Dermis blood vessel endothelial cell (primary cell): ENCODE measurements at places on chromosomes 16 and 17. TPM values are rescaled to one million over a fixed set of nuclear protein-coding genes. Genes with fewer than 3 reads are reported as not detected.

GRCh38 chr17:12571606-12572005, 94.1 kb upstream of the MYOCD start:
- DNase-seq, result no peak

GRCh38 chr17:9444687-9445086, 130.9 kb downstream of the STX8 start:
- peak; percentile 42 for DNase-seq

The HAP1 gene
- 0.23 and 0.68 TPM in 2 replicates for total RNA-seq

DNA sequence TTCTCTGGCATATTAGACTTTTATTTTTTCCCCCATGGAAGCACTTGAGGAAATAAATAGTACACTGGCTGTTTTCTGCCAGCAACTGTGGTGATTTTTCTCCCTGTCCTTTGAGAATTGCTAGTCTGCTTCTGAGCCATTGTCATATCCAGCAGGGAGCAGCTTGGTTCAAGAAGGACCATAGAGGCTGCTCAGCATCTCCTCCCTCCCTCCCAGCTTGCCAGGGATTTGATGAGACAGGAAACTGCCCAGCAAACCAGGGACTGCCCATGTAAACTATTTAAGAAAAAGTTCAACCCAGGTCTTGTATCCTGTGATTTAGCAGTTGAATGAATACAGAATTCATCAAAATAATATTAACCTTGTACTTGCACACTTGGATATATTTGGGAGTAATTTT, 39.5 kb downstream of the CYB5B start:
- DNase-seq, result peak; percentile 40

GRCh38 chr17:64009571-64010402, 10.6 kb downstream of the ICAM2 start:
- peak; percentile 59 for DNase-seq

GRCh38 chr16:74291577-74292208, 4.9 kb upstream of the PSMD7 start:
- no peak for DNase-seq

GRCh38 chr16:11251525-11252481, 4.2 kb downstream of the SOCS1 start:
- DNase-seq, result no peak

The SLC5A11 gene
- 0.05 and 0.17 TPM in 2 replicates for total RNA-seq

The LLGL1 gene
- total RNA-seq, result 27.9 and 40.0 TPM in 2 replicates

- no peak for DNase-seq
Measured at GRCh38 chr16:78365366-78365765, 265.9 kb downstream of the WWOX start.

- peak; percentile 21 for DNase-seq
Measured at GRCh38 chr17:31433091-31433790, 41.8 kb downstream of the RAB11FIP4 start.

GRCh38 chr16:15907863-15908478, 19.6 kb upstream of the CEP20 start:
- peak; percentile 54 for DNase-seq

DNA sequence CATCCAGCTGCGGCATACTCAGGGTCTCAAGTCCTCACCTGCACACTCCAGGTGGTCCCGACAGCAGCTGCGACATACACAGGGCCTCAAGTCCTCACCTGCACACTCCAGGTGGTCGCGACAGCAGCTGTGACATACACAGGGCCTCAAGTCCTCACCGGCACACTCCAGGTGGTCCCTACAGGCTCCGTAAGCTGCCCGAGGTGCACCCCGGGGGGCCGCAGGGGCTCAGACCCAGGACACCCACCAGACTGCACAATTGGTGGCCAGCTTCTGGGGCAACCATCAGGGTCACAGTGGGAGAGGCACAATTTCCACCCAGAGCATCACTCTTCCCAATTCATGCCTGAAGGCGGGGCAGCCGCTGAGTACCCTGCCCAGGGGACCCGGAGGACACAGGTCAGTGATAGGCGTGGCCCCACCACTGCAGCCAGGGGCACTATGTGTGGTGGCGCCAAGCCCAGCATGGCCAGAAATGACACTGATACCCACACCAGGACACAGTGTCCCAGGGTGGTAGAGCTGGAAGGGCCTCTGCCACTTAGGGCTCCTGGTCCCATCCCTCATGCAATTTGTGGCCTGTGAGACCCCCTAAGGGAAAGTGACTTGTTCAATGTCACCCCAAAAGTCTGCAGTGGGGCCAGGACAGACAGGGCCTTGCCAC, 57.5 kb upstream of the ZNF469 start:
- DNase-seq, result no peak

- DNase-seq, result no peak
Measured at GRCh38 chr16:56415875-56416274, 9.5 kb downstream of the AMFR start.

The GFAP gene
- 0.51 TPM in 1 of 2 replicates, not detected in the other for total RNA-seq

DNA sequence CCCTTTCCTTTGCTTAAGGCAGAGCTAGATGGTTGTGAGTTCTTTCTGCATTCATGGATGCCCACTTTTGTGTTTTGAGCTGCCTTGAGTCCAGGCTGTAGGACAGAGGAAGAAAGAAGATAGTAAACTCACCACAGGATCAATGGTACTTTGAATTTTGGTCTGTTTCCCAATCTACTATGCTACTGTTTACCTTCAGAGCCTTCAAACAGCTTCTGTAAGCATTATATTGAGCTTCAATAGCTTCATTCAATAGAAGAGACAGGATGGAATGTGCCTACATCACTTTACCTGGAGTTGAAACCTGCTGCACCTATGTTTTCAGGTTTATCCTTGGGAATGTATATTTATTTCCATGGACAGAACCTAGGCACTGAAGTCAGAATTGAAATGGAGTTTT, 397.9 kb upstream of the DYNLRB2 start:
- no peak for DNase-seq

The DNAH2 gene
- total RNA-seq, result 0.42 TPM in 1 of 2 replicates, not detected in the other

The WSCD1 gene
- total RNA-seq, result 43.6 and 49.4 TPM in 2 replicates

DNA sequence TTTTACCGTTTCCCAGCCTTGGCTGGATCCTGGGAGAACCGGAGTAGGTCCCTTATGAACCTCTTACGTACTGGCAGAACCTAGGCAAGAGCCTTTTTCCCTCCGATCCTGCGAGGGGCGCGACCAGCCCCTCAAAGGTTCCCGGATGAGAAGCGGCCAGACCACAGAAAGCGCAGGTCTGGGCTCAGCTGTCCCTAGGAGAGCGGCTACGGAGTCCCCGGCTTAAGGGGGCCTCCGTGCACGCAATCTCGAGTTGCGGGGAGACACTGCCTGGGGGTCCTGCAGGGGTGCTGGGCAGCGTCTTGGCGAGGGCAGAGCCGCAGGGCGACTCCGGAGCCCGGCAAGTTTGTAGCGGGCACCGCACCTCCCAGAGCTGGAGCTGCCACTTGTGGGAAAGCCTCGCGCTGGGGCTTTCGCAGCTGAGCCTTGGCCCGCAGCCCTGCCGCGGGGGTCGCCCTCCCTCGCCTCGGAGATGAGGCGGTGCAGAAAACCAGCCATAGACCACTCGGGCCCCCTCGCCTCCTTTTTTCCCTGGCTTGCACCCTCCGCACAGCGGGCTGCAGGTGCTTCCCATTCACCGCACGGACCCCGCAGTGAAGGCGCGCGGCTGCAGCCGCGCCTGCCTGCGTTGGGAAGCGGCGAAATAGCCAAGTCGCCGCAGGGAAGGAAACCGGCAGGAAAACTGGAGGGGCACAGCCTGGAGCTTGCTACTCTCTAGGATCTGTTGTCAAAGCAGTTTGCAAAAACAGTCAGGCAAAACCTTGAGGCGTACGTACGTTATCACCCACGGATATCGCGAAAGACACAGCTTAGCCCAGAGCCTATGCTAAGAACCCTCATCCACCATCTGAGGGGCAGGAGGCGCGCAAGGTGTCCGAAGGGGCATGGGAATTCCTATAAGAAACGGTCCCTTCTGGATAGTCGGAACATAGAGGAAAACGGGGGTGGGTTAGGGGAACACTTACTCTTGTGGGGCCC, 834 bp downstream of the CDH8 start:
- DNase-seq, result no peak

The AURKB gene
- 15.3 and 58.0 TPM in 2 replicates for total RNA-seq

DNA sequence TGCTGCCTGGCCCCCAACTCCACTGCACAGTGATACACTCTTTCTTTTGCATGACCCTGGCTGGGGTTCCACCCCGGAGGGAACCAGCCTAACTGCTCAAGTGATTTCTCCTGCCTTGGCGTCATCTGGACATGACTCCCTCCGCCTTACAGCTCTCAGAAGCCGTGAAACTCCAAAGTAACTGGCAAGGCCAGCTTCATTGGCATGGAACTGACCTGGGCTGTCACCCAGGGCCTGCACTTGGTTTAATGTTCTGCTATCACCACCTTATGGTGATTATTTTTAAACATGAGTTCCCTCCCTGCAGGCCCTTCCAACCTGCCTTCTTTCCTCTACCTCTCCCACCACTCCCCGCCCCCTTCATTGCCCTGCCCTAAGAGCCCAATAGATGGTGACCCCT, 139.7 kb upstream of the CDH5 start:
- no peak for DNase-seq

The RHBDF1 gene
- total RNA-seq, result 30.1 and 32.1 TPM in 2 replicates

DNA sequence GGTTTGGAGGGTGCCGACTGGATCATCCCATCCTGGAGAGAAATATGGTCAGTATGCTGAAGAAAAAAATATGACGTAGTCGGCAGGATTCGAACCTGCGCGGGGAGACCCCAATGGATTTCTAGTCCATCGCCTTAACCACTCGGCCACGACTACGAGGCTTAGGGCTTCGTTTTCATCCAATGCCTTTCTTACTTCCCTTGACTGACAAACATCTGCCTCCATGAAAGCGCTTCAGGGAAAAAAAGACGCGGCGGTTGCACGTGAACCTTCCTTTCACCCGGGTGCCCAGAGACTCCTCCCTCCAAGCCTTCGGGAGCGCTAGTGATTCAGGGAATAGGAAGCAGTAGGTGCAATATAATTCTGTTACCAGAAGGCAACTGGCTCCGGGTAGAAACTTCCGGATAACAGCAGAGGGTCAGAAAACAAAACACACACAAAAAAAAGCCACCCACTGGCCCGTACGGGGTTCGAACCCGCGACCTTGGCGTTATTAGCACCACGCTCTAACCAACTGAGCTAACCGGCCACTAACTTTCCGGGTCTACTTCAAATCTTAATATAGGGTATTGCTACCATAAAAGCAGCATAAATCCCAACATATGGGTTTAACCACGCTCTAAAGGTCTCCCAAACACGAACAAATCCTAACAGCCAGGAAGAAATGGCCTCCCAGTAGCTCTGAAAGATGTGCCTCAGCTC, 16.3 kb upstream of the AURKB start:
- DNase-seq, result peak; percentile 93

DNA sequence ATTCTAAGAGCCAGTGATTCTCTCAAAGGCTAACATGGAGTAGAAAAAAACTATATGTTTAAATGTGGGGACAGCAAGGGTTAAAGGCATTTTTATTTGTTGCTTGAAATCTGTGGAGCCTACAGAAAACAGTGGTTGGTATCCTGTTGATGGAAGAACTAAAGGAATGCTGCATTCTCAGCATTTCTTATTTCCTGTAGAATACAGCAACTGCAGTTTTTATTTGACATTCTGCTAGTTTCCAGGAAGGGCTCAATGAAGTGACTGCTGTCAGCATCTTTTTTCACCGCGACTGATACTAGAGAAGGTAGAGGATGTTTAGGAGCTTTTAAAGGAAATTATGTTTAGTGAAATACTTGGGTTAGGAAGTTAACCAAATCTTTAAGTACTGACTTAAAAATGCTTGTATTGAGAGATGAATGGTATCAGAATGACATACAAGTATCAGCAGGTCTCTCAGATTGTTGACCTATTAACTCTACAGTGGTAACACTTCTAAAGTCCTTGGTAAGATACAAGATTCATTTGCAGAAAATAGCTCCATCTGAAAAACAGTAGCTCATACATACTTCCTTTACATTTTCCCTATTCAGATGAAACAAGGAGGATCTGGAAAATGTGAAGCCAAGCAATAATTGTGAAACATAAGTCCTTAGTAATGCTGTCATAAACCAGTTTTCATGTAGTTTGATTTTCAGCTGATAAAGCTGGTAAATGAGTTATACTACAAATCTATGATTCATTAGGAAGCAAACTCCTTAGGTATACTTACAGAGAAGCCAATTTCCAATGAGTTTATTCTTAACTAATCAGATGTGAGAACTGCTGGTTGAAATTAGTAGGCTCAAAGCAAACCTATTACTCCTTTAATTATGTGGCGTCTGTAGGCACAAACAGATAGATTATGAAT, 15.2 kb downstream of the CLTC start:
- DNase-seq, result peak; percentile 53

The LPO gene
- total RNA-seq, result under 0.01 TPM in 1 of 2 replicates, not detected in the other

- peak; percentile 65 for DNase-seq
Measured at GRCh38 chr16:30786115-30786935, 680 bp downstream of the ZNF629 start.

The ARL16 gene
- 21.0 and 25.2 TPM in 2 replicates for total RNA-seq

DNA sequence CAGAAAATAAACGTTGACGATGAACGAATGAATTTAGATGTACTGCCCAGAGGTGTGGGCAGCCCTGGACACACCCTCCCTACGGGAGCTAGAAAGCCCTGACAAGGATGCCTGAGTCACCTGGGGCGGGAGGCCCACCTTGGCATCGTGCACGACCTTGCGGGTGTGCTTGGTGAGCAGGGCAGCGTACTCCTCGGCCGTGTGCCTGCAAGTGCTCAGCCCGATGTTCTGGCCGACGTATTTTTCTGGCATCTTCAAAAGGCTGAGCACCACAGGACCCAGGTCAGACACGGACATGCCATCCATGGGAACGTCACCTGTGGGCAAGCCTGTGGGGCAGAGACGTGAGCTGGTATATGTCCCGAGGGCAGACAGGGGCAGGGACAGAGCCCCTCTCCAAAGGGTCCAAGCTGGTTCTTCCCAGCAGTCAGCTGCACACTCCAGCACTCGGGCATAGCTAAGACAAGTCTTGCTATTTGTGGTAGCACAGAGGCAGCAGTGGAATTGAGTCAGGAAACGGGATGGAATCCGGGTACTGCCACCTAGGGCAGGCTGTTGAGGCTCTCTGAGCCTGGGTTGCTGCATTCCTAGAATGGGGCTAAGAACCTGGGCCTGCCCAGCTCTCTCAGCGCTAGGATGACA, 10.8 kb downstream of the NMRAL1 start:
- DNase-seq, result no peak

The MEIOC gene
- total RNA-seq, result under 0.01 TPM in 2 replicates

DNA sequence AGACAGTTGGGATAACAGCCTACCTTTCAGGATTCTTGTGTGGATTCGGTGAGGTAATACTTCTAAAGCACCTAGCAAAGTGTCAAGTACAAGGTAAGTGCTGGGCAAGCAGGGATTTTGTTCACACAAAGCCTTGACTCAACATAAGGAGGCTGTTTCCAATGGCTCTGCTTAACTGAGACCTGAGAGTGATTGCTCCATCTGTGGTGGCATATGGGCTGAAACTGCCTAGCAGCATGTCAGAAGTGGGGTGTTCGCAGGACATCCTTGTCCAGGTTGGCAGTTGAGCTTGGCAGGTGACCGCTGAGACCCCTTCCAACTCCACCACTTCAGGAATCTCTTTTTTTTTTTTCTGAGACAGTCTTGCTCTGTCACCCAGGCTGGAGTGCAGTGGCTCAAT, 19.8 kb downstream of the IL4R start:
- DNase-seq, result no peak

GRCh38 chr16:22674832-22675191, 139.2 kb upstream of the HS3ST2 start:
- no peak for DNase-seq

The HOXB1 gene
- total RNA-seq, result not detected in 2 replicates
